ENCODE measurements at places on chromosomes 3 and 15.

DNA sequence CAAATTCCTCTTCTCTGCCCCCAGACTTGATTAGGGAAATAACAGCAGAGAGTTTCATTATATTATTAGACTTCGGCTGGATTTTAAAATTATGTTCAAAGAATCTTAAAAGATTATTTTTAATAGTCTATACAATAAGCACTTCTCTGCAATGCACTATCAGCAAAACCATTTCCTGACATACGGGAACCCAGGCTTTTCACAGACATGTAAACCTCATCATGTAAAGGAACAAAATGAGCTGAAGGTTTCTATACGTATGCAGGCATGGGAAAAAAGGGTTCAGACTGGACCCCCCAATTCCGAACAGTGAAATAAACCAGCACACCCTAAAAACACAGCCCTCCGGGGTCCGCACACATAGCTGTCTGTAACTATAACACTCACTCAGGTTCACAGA, 77.5 kb upstream of the LMOD3 start:
- no peak for DNase-seq

GRCh38 chr3:38108649-38109579, 28.0 kb downstream of the ACAA1 start:
- DNase-seq: no peak

GRCh38 chr3:172929451-172929850, 178.9 kb downstream of the ECT2 start:
- DNase-seq: no peak

DNA sequence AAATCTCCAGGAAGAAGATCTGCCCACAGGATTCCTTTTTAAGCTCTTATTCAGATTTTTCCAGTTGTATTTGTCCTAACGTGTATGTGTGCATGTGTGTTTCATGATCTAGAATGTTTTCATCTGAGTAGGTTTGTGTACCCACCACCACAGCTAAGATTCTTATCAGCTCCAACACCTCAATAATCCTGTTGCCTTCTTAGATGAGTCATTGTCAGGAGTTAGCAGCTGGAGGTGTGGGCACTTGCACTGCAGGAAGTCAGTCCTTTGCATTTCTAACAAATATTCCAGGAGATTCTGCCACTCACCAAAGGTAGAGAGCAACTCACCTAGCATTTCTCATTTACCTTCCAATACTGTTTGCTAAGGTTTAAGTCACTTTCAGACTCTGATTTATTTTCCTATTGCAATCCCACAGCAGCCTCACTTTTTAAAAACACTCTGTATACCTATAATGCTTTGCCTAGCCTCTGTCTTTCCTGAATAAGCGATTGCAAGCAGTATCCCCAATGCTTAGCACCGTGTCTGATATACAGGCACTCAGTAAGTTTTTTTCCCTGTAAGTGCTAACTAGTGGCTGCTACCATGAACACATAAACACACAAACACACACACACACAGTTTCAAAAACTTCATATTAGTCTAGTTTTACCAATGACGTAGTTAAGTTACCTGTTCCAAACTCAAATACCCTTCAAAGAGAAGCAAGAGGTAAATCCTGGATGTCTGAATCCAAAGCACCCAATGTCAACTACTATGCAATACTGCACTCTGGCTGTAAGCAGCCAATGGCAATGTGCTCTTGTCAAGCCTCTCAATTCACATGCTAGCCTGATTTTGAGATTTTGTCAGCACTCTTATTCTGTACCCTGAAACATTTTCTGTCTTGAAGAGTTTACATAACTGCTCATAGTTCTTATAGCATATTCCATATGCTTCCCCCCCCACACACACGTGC, 713.5 kb upstream of the LMCD1 start:
- no peak for DNase-seq

DNA sequence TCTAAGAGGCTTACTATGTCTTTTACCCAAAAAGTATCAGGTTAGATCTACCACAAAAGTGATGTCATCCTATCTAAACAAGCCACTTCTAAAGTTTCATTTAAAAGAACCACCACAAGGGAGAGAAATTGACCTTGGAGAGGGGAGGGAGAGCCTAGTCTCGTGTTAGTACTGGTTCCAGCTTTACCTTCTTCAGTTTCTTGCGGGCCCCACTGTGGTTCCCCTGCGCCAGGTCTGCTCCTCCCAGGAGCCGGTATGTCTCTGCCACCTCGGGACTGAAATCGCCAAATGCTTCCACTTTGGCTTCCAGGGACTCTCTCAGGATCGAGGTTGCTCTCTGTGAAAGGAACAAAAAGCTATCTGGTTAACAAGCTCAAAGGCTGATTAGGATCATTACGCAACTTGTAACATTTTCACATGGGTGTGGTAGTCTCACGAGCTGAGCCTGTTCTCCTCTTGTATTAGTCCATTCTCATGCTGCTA, 51.1 kb downstream of the SYNM start:
- no peak for DNase-seq
